ENCODE measurements at places on chromosomes 2 and 18.

DNA sequence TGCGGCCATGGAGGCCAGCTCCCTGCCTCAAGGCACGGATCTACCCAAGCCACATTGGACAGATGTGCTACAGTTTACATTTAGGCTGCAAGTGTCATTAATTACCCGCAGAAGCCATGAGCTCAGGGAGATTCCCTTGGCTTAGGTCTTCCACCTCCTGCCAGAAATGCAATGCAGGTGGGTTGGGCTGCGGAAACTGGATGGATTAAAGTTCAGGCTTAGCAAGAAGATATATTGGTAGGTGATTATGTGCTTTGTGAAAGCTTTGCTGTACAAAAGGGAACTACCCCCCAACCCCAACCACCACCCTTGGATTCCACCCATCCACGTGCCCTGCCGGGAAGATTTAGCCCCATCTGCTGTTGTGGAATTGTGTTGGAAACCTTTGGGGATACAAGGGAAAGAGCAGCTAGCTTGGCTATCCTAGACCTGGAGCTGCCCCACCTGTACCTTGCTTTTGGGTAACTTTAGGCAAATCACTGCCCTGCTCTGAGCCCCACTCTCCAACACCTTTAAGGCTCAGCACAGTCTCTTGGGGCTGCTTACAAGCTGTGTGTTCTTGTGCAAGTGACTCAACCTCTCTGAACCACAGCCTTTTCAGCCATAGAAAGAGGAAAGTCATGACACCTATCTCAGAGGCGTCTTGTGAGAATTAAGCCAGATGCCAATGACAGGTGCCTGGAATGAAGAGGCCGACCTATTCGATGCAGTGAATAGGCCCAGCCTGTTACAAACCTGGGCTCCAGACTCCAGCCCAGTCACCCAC, 141.6 kb upstream of the GLI2 start:
- DNase-seq, result no peak

DNA sequence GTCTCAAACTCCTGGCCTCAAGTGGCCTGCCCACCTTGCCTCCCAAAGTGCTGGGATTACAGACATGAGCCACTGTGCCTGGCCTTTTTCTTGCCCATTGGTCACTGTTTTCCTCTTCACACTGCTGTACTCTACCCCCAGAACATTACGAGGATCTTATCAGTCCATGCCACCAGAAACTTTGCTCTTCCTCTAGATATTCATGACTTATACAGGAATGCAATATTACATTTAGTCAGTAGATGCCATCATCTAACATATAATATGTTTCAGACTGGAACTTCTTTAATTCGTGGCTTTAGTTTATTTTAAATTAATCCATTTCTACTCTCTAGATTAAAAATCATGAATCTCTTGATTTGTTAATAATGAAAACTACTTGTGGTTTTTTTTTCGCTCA, 135.5 kb downstream of the COMMD1 start:
- DNase-seq, result no peak

DNA sequence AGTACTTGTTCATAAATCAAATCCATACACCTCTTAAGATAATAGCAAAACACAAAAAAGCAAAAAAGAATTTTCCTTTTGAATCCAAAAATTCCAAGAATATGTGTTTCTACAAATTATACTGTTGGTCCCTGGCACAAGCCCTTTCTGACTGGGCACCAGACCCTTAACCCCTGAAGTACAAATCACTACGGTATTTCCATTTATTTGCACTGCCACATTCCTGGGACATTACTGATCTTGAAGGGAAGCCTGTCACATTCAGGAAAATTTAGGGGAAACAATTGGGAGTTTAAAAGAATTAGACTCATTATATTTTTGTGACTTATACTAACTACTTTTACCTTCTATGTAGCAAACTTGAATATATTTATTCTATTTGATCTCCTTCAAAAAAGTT, 98.8 kb downstream of the ZNF521 start:
- no peak for DNase-seq

DNA sequence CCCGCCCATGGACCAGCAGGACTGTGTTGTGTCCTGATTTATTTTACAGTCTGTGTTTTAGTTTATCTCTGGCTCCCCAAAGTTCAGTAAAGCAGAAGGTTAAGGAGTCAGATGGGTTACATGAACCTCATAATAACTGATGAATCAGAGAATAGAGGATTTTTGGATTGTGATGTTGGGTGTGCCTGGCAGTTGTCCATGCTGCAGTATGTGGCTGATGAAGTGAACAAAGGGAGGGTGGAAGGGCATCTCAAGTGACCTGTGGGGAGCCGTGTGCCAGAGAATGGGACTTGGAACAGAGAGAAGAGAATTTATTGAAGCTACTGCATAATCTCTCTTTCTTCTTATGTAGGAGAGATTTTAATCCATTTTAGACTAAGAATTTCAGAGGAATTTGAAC, 145.5 kb downstream of the MAP4K4 start:
- no peak for DNase-seq

DNA sequence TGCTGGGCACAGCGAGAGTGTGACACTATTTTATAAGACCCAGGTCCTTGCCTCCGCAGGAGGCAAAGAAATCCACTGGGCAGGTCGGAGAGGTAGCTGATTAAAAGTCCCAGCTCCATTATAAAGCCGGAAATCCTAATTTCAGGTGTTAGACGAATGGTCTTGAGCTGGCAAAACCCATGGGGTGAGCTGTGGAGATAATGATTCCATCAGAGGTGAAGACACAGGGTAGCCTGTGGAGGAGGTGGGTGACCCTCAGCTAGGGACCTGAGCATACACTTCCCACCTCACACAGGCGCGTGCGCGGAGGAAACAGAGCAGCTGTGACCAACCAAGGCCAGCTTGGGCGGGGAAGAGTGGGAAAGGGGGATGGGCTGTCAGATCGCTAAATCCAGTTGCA, 201.7 kb upstream of the CXCR4 start:
- no peak for DNase-seq

GRCh38 chr2:205333351-205333750, 348.9 kb upstream of the NRP2 start:
- DNase-seq, result no peak

DNA sequence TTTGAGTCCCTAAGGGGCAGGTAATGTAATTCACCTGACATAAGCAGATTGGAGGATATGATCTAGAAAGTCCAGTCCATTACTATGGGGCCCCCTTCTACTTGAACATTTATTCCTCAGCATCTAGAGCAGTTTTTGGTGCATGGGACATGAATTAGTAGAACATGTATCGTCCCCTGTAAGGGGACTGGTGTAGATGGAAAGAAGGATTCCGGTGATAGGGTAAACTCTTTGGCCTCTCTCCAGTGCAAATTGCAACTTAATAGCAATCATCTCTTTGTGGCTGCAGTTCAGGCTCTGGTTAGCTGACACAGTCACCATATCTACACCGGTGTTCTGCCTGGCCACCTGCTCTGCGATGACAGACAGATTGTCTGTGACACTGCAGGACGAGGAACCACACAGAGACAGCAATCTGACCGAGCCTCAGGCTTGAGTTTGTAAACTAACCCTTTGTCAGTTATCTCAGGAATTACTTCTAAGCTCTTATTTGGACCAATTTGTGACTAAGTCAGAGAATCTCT, 6.4 kb upstream of the SLC8A1 start:
- no peak for DNase-seq

GRCh38 chr2:9071032-9071431, 67.5 kb upstream of the MBOAT2 start:
- DNase-seq, result peak; percentile 8

GRCh38 chr2:168758970-168759820, 43.2 kb upstream of the NOSTRIN start:
- no peak for DNase-seq
